ENCODE measurements at places on chromosomes 11 and 22. TPM values are rescaled to one million over a fixed set of nuclear protein-coding genes. Genes with fewer than 3 reads are reported as not detected.
A peak's percentile ranks its signal among the peaks of the same experiment; 100 is the strongest.

DNA sequence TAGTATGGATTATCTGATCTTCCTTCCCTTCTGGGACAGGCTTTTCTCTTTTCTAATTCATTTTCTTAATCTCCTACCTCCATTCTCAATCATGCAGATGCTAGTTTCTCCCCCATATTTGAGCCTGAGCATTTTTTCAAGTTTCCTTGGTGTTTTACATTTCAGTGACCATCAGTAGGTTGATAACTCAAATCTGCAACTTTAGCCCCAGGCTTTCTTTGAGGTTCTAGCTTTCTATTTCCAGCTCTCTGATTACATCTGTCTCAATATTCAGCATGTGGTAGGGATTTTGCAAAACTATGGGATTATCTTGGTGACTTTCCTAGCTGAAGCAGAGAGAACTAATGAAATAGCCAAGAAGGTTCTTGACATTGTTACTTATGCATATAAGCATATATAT is 67.8 kb downstream of the ARHGEF12 start:
- H3K4me3 ChIP-seq: no peak overlapping the region
- no peak for DNase-seq
- H3K4me1 ChIP-seq: no peaks in the 10 kb centered on the region
- H3K36me3 ChIP-seq: no peaks in the 10 kb centered on the region

DNA sequence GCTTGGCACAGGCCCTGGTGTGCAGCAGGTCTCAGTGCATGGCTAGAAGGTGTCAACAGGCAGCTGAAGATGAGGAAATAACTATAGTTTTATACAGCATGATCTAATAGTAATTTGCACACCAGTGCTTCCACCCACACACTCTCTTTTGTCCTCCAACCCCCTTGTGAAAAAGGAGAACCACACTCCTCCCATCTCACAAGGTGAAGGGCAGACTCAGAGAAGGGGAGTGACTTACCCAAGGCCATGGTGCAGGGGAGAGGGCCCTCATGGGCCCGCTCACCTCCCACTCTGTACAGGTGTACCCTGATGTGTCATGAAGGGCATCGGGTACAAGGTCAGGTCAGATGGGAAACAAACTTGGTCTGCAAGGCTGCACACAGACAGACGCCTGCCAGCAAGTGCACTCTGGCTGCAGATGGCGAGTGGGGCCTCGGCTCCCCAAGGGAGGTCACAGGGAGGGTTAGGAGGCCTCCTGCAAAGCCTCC is 53.4 kb downstream of the DGCR2 start:
- no peak overlapping the region for H3K4me3 ChIP-seq
- H3K4me1 ChIP-seq: no peaks in the 10 kb centered on the region
- no peaks in the 10 kb centered on the region for H3K27me3 ChIP-seq
- no peak overlapping the region for H3K27ac ChIP-seq
- no peak for DNase-seq

DNA sequence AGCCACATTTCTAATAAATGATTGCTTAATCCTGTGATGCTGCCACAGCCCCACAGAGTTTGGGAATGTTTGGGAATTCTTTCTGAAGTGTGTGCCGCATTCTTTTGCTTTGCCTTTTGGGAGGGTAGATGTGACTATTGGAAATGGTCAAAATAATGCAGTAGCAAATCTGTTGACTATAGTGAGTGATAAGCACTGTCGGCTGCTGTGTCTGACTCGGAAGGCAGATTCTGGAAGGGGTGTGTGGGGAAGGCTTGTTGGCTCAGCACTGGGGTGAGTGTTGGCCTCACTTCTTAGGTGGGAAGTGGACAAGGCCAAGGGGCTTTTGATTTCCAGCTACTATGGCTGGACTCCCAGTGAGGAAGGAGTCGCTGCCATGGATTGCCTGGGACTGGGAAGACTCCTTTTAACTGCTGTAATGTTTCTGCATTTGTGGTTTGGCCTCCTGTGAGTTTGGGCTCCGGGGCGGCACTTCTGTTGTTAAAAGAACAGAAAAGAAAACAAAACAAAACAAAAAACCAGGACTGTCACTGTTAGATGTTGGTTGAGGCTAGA is 20.1 kb downstream of the ZBTB16 start:
- H3K27me3 ChIP-seq: no peaks in the 10 kb centered on the region
- H3K4me1 ChIP-seq: peaks cover 14% of the 10 kb centered on the region
- H3K36me3 ChIP-seq: no peaks in the 10 kb centered on the region
- peak; percentile 55 for DNase-seq
- H3K4me3 ChIP-seq: no peak overlapping the region
- peak overlapping the region; percentile 89 for H3K27ac ChIP-seq

DNA sequence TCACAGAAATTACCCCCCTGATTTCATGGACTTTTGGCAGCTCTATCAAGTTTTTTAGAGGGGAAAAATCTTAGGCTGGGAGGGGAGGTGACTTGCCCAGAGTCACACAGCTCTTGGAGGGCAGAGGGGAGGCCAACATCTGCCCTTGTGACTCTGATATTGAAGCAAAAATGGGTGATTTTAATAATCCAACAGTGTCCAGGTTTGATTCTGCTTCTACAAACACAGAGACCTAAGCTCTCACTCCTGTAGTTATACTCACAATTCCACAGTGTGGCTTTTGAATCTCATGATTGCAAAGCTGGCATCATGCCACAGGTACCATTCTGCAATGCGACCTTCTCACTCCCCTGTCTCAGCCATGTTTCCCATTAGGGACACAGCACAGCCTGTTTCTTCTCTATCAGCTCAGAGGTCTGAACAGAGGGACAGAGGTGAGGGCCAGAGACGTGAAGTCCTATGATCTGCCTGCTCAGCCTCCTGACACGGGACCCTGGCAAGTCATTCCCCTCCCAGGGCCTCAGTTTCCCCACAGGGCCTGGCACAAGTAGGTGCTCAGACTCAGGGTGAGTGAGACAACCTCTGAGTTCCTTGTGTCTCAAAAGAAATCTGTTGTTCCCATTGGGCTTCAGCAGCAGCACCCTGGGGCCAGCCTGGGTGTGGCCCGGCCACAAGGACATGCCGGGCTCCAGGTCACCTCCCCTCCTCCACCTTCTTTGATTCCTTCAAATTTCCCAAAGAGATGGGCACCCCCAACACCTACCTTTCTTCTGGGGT is 766 bp downstream of the APOL2 start:
- peak; percentile 53 for DNase-seq
- H3K4me1 ChIP-seq: peaks cover 20% of the 10 kb centered on the region
- H3K36me3 ChIP-seq: no peaks in the 10 kb centered on the region

DNA sequence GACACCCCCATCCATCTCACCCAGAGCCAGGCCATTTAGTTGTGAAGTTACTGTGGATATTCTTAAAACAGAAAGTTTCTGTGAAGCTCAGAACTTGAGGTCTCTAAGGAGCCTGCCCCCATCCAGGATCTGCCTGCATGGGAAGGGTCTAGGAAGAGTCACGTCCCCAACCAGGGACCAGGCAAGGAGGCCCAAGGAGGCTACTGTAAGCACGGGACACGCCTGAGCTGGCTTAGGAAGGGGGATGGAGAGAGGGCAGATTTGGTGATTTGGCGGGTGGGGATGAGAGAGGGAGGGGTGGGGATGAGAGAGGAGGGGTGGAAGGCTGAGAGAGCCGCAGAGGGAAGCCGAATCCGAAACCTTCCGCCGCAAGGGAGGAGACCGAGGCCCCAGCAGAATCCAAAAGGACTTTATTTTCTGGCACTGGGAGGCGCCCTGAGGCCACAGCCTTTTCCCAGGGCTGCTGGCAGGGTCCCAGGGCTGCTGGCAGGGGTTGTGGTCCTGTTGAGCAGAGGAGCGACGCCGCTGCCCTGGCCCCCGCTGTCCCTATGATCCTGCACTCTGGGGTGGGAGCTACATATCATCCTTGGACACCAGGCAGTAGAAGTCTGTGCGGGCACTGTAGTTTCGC is 9.4 kb downstream of the SIGIRR start:
- peak; percentile 46 for DNase-seq
- no peaks in the 10 kb centered on the region for H3K27me3 ChIP-seq
- H3K27ac ChIP-seq: no peak overlapping the region
- H3K36me3 ChIP-seq: no peaks in the 10 kb centered on the region

The OR51F2 gene
- total RNA-seq: not detected

DNA sequence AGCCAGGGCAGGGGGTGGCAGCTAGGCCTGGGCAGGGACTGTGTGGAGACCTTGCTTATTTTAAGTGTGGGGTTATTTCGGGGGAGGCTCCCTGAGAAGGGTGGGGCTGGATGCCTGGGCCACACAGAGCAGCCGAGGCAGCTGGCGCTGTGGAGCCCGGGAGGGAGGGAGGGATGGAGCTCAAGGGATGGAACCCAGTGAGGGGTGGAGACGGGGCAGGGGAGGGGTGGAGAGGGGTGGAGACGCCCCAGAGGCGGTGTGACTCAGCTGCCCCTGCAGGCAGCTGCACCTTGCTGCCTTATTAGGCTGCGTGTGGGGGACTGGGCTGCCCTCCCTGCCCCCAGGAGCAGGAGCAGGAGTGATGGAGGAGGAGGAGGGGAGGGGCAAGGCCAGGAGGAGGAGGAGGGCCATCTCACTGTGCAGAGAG is 9.8 kb upstream of the TSSC4 start:
- no peaks in the 10 kb centered on the region for H3K27me3 ChIP-seq
- H3K4me3 ChIP-seq: no peak overlapping the region
- no peaks in the 10 kb centered on the region for H3K36me3 ChIP-seq

DNA sequence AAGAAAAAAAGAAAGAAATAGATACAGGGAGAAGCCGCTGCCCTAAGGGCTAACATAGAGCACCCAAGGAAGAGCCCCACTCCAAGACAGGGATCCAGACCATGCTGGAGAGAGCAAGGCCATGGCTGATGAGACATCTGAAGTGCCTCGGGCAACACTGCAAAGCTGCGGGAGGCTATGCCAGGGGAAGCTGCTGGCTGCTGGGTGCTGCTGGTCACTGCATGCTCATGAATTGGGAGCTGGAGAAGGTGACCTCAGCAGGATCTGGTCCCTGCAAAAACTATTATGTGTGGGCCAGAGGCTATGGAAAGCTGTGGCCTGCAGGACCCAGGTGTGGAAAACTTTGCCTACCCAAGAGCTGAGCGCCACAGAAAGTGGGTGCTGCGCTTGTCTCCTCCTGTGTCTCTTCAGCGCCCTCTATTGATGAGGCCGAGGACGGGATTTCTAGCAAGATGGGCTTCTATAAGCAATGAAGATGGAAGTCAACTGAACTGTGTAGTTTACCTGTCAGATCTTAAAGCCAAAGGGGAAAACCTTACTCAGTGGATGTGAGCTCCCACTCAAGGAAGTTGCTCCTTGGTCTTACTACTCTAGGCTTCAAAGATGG is 17.3 kb upstream of the SLC29A2 start:
- no peak for DNase-seq
- H3K36me3 ChIP-seq: no peaks in the 10 kb centered on the region
- no peaks in the 10 kb centered on the region for H3K4me1 ChIP-seq
- no peaks in the 10 kb centered on the region for H3K27me3 ChIP-seq
- H3K4me3 ChIP-seq: no peak overlapping the region
- H3K27ac ChIP-seq: no peak overlapping the region
